HT1080 (cell line): ENCODE measurements at places on chromosomes 3 and 15. TPM values are rescaled to one million over a fixed set of nuclear protein-coding genes. Genes with fewer than 3 reads are reported as not detected.

- no peak for DNase-seq
Measured at GRCh38 chr3:116166121-116166520, 279.2 kb downstream of the LSAMP start.

GRCh38 chr3:183208800-183209199 lies 44.3 kb upstream of the B3GNT5 start:
- DNase-seq: no peak

Gene TMEM45A
- total RNA-seq: 0.87 and 1.4 TPM in 2 replicates

Gene FBXL2
- 5.9 and 7.1 TPM in 2 replicates for total RNA-seq

GRCh38 chr15:57159767-57160166 lies 216.5 kb upstream of the CGNL1 start:
- no peak for DNase-seq

DNA sequence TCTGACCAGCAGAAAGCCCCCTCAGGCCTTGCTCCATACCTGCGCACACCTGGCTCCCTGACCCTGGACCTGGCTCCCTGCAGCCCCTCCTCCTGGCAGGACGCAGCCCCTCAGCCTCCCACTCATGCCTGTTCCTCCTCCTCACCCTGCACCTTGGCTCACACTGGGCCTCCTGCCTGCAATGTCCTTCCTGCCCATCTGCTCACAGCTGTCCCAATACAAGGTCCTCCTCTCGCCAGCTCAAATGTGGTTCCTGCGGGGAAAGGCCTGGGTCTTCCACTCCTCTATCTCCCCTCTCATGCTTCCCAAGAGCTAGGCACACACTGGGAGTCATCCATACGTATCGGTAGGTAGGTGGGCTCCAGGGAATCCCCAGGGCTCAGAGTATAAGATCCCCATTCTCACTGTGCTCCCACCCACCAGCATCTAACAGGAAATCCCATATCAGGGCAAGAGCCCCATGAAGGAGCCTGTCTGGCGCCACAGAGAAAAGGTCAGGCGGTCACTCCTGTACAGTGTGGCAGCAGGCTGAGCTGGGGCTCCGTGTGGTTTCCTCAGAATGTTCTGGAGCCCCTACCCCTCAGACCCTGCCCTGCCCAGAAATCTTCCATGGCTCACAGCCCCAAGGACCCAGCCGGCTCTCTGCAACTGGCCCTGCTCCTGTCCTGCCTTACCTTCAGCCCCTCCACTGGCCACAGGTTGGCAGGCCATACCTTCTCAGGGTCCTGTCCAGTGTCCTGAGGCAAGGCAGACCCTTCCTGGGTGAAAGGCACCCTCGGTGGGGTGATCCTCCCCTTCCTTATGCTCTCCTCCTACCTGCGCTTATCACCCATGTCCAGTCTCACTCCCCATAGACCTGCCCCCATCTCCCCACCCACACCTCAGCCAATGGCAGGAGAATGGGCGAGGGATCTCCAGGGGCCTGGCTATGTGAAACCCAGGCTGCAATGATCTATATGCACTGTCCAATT lies 10.9 kb downstream of the PLCD1 start:
- no peak for DNase-seq

Gene UROC1
- 0.03 TPM in 1 of 2 replicates, not detected in the other for total RNA-seq

DNA sequence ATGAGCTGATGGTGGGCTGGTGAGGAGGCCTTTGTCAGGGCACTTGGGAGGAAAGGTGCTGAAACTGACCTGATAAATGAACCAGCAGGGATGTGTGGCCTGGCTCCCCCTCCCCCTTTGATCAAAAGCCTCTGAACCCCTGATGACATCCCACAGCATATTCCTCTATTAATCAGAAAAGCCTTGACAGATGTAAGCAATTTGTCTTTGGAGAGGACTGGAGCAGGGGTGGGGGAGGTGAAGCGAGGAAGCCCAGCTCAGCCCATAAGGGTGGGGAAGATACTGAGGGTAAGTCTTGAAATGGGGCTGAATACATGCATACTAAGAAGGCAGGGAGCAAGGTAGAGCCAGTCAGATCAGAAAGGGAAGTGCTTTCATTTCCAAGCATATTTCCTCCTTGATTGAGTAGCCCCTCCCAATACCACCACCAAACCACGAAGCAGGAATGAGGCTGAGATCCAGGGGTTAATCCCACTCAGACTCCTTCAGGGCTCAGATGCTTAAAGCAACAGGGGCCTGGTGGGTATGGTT lies 34.7 kb upstream of the MRPS22 start:
- DNase-seq: peak; percentile 62

Gene CLDN18
- total RNA-seq: not detected in 2 replicates

GRCh38 chr3:84042399-84043106 lies 916.2 kb upstream of the CADM2 start:
- no peak for DNase-seq

DNA sequence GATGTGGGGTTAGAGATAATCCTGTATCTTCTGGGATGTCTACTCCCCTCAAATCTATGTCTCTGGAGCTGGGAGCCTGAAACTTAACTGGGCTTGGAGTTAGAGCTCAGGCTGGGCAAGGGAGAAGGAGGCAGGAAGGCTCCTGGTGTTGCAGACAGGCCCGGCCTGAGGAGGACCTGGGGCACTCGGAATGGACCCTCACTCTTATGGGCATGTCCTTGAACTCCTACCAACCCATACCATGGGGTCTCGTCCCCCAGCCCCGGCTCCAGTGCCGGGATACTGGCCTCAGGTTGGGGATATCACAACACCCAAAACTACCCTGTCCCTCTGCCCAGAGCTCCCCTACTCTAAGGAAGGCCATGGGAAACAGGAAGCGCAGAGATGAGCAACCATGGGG lies 45.2 kb downstream of the SCN5A start:
- no peak for DNase-seq

DNA sequence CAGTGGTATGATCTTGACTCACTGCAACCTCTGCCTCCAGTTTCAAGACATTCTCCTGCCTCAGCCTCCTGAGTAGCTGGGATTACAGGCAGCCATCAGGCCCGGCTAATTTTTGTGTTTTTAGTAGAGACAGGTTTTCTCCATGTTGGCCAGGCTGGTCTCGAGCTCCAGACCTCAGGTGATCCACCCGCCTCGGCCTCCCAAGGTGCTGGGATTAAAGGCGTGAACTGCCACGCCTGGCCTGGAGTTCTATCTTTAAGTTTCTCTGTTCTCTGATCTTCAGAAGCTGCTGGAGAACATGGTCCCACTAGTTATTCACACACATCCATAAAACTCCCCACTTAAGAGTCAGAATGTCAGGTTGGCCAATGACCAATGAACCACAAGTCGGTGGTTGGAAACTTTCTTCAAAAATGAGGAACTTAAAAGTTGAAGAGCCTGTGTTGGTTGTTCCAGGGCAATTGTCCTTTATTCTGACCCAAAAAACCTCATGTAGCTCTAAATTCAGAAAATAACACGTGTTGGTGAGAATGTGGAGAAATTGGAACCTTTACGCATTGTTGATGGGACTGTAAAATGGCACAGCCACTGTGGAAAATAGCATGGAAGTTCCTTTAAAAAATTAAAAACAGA lies 55.9 kb upstream of the PIK3CB start:
- no peak for DNase-seq

Gene NR2E3
- not detected in 2 replicates for total RNA-seq

- DNase-seq: peak; percentile 13
Measured at GRCh38 chr3:184710870-184711492, 883 bp downstream of the MAGEF1 start.

DNA sequence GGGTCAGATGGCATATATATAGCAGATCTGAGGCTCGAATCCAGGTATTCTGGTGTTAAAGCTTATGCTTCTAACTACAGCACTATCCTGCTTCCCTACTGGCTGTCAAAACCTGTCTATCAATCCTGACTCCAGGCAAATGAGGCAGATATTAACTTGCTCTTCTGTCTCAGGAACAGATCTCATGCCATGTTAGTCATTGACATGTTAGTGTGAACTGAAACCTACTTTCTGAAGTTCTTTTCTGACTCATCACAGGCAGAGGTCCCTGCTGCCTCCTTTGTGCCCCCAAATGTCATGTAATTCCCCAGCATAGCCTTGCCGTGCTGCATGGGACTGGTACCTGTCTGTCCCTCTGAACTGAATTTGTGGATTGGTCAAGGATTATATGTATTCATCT lies 125.0 kb upstream of the SMAD3 start:
- DNase-seq: peak; percentile 36

DNA sequence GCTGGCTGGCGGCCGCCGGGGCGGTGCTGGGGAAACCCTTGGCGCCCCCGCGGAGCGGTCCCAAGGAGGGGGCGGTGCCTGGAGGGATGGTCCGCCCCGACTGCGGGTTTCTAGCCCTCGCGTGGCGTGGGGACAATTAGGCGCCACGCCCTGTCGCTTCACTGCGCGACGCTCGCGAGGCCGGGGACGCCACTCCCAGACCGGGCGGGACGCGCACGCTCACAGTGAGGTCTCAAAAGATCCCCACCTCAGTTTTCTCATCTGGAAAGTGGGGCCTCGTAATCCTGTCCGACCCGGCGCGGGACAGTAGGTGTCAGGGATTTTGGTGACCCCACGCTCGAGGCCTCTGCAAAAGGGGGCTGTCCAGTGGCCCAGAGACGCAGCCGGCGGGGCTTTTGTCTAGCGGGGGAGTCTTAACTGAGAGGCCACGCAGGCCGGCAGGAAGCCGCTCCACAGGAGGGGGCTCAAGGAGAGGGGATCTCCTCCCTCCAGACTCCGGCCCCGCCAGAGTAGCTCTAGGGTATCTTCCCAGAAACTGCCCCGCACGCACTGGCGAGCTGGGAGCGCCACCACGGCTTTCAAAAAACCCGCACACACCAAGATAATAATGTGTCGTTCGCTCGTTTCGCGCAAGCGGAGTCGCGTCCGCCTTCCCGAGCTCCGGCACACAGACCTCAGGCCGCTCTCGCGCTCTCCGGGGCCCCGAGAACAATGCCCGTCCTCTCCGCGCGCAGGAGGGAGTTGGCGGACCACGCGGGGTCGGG lies 710 bp upstream of the CLK3 start:
- peak; percentile 62 for DNase-seq

- no peak for DNase-seq
Measured at GRCh38 chr15:27468151-27468591, 497.2 kb downstream of the GABRG3 start.

Gene MESP2
- total RNA-seq: not detected in 2 replicates

- no peak for DNase-seq
Measured at GRCh38 chr15:57215326-57215725, 161.0 kb upstream of the CGNL1 start.

Gene LYZL4
- total RNA-seq: not detected in 2 replicates

Gene CD80
- total RNA-seq: not detected in 2 replicates

Gene RLBP1
- not detected in 2 replicates for total RNA-seq

- DNase-seq: no peak
Measured at GRCh38 chr3:48068886-48069285, 52.7 kb upstream of the MAP4 start.

GRCh38 chr3:153495422-153495821 lies 333.4 kb downstream of the RAP2B start:
- DNase-seq: no peak

DNA sequence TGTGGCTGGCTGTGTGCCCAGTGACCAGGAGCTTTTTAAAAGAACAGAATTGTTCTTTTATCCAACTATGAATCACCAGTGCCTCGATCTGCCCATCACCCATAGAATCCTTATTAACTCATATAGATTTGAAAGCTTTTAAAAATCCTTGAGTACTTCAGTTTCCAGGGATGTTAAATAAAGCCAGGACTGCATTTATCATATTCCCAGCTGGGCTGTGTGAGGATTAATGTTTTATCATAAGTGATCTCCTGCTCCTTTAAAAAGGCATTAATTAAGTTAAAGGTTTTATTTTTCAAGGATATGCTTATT lies 234.0 kb downstream of the MYRIP start:
- peak; percentile 86 for DNase-seq

- DNase-seq: no peak
Measured at GRCh38 chr15:74050127-74050526, 32.2 kb downstream of the GOLGA6A start.

GRCh38 chr3:110810356-110810755 lies 261.3 kb upstream of the NECTIN3 start:
- DNase-seq: peak; percentile 47

GRCh38 chr3:124969963-124970722 lies 35.6 kb upstream of the MUC13 start:
- no peak for DNase-seq

GRCh38 chr3:141360888-141361598 lies 7.3 kb upstream of the ZBTB38 start:
- DNase-seq: peak; percentile 91

Gene CHRD
- 0.43 and 1.2 TPM in 2 replicates for total RNA-seq

Gene EAF2
- total RNA-seq: 2.1 and 3.7 TPM in 2 replicates

DNA sequence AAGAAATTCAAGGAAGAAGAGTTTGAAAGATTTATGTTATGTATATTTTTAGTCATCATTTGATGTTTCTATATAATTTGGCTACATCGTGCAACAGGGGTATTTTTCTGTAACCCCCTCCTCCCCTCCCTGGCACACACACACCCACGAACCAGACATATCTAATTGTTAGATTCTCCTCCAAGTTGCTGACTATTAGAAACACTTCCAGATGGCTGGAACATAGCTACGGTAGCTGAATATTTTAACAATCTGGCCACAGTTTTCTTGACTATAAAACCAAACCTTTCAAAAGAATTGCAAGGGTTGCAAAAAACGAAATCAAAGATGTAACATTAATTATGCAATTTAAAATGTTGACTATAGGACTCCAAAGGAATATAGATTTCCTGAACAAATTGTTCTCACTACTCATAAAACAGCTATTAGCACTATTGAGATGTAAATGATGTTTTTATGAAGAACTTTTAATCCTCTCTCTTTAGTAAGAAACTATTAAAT lies 154.4 kb downstream of the CHL1 start:
- DNase-seq: no peak

Gene CATSPER2
- total RNA-seq: 0.03 and 0.57 TPM in 2 replicates

Gene TGM5
- total RNA-seq: 0.20 and 0.98 TPM in 2 replicates

Gene NPAP1
- total RNA-seq: not detected in 2 replicates

Gene C3orf80
- total RNA-seq: 1.8 and 1.9 TPM in 2 replicates

GRCh38 chr3:79038636-79039035 lies 729.2 kb downstream of the ROBO1 start:
- no peak for DNase-seq

- no peak for DNase-seq
Measured at GRCh38 chr3:56904552-56905215, 102.9 kb upstream of the ARHGEF3 start.

GRCh38 chr3:43405888-43406642 lies 119.7 kb downstream of the SNRK start:
- peak; percentile 92 for DNase-seq

GRCh38 chr3:131804565-131805133 lies 230.2 kb downstream of the CPNE4 start:
- DNase-seq: no peak

- DNase-seq: no peak
Measured at GRCh38 chr3:61996366-61996765, 377.0 kb downstream of the FEZF2 start.

DNA sequence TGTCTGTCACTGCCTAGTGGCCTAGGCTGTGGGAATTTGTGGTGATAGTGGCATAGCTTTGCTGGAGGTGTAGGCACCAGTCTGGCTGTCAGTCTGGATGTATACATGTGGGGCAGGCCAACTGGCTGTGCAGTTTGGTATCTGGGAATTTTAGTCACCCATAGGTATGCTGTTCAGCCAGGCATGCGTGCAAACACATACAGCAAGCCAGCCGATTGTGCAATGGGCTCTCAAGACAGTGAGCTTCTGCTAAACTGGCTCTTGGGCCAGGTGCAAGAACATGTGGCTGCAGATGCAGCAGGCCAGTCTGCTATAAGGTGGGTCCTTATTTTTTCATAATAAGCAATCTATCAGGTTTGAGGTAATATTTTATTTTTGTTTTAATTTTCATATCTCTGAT lies 87.1 kb upstream of the PLSCR5 start:
- DNase-seq: no peak

Gene KAT2B
- 10.2 and 16.7 TPM in 2 replicates for total RNA-seq
